IPS-NIHi11 (cell line): ENCODE measurements at places on chromosomes 7 and 10.
A peak's percentile ranks its signal among the peaks of the same experiment; 100 is the strongest.

- DNase-seq = no peak
Measured at GRCh38 chr7:157739031-157739430, 402.2 kb downstream of the DNAJB6 start.

DNA sequence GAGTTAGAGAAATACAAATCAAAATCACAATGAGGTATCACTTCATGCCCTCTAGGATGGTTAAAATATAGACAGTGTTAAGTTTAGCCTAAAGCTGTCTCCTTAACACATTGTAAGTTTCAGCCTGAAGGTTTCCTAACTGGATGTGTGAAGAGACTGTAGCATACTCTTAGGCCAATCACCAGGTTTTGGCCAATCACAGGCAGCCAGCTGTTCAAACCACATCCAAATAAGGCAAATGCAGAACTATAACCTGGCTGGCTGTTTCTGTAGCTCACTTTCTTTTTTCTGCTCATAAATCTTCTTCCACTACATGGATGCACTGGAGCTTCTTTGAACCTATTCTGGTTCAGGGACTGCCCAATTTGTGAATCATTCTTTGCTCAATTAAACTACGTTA, 19.7 kb downstream of the ESYT2 start:
- DNase-seq = no peak

DNA sequence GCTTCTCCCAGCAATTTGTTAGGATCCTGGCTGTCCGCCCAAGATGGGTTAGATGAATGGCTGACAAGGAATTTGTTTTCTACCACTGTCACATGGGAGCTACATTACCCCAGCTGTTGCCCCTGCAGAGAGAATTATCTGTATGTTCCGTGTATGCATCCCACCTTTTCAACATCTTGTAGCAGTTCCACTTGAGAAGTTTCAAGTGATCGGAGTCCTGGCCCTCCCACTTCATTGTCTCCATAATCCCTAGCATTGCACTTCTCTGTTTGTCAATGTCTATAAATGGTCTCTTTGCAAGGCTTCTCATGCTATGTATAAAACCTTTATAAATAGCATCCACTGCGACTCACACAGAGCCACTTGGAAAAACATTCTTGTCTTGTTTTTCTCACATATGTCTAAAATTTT, 972.5 kb downstream of the CNTNAP2 start:
- DNase-seq = no peak

DNA sequence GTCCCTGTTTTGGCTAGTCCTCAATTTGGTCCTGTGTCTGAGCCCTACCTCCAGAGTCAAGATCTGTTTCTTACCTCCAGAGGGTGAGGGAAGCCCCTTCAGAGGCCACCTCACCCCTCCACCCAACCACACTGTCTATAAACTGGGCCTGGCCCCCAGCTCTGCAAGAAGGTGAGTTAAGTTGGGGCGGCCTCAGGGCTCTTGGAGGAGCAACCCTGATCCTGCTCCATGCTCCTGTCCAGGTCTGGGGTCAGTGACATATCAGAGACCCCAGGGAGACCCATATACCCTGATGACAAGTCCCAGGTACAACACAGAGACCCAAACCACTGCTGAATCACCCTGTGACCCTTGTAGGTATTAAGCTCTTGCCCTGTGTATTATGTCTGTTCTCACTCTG, 69.5 kb downstream of the MYL10 start:
- DNase-seq = no peak

- no peak for DNase-seq
Measured at GRCh38 chr10:35340975-35341374, 4.7 kb downstream of the CCNY start.

- DNase-seq = no peak
Measured at GRCh38 chr10:77325233-77325537, 312.4 kb downstream of the KCNMA1 start.

DNA sequence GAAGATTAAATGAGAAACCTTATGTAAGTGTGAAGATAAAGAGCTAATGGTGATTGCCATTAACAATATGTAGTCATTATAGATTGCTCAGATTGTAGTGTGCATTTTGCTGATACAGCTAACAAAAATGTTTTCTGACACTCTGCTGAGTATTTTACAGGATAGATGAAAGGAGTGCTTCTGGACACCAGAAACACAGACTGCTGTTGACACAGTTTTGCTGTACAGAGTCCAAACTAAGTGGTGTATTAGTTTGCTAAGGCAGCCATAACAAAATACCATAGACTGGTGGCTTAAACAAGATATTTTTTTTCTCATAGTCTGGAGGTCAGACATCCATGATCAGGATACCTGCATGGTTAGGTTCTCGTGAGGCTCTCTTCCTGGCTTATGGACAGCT, 2.2 kb downstream of the SMC3 start:
- no peak for DNase-seq

DNA sequence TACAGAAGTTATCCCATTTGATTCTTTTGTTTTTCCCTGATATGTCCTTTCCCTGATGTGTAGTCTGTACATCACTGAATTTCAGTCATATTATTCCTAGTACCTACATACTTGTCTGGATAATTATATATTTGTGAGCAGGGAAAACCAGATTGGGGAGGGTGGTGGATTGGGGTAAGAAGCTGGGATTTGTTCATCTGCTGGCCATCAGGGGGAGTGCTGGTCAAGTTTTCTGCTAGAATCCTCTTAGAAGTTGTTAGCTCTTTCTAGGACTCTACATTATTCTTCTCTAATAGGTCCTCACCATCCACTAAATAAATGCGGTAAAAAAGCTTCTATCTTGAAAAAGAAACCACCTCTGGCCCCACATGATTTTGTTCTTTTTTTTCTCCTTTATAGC, 232.7 kb upstream of the TAC1 start:
- DNase-seq = peak; percentile 54

DNA sequence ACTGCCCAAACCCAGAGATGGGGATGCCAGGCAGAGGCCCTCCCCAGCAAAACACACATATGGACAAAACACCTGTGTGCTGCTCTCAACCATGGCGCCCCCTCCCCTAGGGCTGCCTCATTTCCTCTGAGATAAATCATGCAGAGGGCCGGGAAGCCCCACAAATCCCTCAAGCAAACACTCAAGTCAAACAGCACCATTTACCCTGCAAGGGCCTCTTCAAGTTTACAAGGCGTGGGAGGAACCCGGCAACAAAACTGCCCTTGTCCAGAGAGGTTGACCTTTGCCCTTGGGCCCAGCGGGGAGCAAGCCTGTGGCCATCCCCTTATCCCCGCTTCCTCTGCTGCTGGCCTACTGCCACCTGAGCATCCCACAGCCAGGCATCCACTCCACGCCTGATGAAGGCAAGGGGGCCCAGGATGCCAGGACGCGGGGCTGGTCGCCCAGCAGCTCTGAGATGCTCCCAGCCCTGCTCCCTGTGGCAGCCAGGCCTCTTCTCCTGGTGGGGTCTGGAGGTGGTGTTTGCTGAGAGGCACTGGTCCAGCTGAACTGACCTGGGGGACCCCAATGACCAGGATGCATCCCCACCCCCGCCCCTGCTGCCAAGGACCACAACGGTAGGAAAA, 77.4 kb downstream of the DLG5 start:
- DNase-seq = no peak

- DNase-seq = no peak
Measured at GRCh38 chr10:13704964-13705363, 118.2 kb downstream of the PRPF18 start.
